ENCODE measurements at places on chromosomes 5 and 9.

- no peak for DNase-seq
These were observed 210.3 kb upstream of the ADRA1B start for GRCh38 chr5:159705948-159706347.

DNA sequence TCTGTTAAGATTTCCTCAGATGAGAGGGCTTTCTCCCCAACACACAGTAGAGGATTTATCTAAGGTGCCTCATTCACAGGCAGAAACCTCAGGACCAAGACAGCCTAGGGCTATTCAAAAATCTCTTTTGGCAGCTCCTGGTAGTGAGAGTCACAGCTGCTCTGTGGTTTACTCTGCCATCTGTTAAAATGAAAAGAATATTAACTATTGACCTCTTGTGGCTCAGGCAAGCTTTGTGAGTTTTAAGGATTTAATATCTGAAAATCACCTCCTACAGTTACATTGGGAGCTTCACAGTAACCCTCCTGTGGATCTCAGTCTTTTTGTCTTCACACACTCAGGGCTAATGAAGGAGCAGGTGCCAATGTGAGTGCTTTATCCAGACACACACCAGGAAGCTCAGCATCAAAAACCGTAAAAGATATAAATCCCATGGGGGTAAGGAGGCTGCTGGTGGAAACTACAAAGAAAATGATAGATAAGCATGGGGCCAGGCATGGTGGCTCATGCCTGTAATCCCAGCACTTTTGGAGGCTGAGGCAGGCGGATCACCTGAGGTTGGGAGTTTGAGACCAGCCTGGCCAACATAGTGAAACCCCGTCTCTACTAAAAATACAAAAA is 29.7 kb downstream of the PPP1R2B start:
- no peak for DNase-seq

GRCh38 chr9:20356403-20357036 is 265.8 kb downstream of the MLLT3 start:
- DNase-seq: peak; percentile 46

DNA sequence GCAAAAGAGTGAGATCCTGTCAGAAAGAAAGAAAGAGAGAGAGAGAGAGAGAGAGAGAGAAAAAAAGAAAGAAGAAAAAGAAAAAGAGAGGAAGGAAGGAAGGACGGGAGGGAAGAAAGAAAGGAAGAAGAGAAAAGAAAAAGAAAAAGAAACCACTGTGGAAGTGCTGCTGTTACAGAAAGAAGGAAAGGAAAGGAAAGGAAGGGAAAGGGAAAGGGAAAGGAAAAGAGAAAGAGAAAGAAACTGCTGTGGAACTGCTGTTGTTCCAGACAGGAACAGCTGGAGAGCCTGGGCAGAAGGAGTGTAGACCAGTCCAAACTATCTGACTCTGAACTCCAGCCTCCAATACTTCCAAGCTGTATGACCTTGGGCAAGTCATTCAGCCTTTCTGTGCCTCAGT is 220.7 kb upstream of the WWC1 start:
- DNase-seq: no peak

Data from activated naive CD4-positive, alpha-beta T cell treated with Interleukin-2 at 50 U/mL for 16 hours (primary cell).